ENCODE measurements at places on chromosomes 13 and 19.

DNA sequence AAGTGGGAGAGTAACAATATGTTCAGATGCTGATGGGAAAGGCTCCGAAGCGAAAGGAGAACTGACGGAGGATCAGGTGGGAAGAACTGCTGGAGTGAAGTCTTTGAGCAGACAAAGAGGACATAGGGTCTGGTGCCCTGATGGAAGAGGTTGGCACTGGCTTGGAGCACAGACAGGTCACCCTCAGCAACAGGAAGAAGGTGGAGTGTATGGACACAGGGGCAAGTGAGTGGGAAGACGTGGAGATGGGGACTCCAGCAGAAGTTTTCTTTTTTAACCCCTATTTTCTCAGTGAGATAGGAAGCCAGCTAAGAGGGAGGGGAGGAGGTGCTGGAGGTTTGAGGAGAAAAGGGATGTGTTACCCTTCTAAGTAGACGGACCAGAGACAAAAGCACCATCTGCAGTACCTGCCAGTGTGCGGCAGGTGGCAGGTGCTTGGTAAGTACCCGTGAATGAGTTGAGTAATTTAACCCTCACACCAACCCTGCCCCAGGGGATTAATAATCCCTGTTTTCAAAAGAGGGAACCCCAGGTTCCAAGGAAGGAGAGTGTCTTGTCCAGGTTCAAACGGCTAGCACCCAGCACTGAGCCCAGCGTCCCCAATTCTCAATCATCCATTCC lies 11.2 kb downstream of the HAS1 start:
- DNase-seq: no peak

DNA sequence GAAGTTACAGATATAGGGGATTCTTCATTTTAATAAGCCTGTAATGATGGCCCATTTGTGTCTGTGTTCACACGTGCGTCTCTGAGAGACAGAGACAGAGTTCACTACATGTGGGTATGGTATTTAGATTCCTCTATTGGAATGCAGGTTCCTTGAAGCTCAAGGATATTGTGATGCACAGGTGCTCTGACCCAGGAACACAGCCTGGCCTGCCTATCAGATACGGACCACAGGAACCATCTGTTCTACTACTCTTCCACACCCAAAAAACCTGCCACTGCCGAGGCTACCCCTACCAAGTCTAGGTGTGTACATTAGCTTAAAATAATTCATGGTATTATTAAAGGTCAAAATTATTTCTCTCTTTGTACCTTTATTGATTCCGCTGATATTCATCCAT lies 289.2 kb downstream of the ATP8A2 start:
- DNase-seq: no peak

DNA sequence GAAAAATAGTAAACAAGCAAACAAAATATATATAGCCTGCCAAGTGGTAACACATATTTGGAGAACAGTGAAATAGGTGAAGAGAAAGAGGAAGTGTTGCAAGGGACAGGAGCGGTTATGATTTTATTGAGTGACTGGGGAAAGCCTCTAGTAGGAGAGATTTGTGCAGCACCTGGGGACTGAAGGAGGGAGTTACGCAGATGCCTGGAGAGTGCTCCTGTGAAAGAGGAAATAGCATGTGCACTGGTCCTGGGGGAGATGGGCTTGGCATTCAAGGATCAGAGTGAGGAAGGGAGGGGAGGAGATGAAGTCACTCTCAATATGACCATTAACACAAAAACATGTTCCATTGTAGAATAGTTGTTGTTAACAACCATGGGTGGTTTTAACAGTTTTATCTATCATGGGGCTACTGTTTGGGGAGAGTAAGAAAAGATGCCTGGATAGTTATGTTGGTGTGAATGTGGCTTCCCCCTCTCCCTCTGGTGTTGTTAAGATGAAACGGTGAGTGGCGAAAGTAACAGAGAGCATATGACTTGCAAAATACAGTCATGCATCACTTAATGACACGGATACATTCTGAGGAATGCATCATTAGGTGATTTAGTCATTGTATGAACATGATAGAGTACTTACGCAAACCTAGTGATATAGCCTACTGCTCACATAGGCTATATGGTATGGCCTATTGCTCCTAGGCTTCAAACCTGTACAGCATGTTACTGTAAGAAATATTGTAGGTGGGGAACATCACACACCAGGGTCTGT lies 251.7 kb upstream of the ARGLU1 start:
- DNase-seq: no peak

DNA sequence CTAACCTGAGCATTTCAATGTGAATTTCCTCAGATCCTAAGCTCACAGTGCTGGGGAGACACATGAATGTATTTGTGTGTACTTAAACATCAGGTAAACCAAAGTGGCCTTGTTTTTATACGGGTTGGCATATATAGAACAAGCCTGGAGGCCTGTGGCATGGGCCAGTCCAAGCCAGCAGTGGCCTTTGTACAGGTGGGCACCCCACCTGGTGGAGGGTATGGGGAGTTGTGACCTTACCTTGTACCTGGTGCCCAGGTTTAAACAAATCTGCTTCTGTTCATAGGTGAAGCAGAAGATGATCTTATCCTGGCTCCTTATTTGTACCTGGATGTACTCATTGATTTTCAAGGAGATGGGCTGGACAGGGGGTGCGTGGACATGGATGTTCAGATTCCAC lies 71.0 kb downstream of the ERICH6B start:
- no peak for DNase-seq

DNA sequence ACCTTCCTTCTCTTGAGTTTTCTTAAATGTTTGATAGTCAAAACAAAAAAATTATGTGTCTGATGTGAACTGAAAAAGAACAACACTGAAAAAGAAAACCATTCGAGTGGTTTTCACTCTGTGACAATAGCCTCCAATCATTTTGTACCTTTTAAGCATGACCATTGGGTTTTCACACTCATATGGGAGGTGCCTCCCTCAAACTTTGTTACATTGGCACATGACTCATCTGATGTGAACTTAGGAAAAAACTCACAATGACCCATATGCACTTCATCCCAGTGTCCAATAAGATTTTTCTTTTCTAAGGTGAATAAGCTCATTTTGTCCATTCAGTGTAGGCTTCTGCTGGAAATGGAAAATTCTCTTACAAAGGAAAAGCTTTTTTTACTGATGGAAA lies 66.6 kb upstream of the XPO4 start:
- no peak for DNase-seq

DNA sequence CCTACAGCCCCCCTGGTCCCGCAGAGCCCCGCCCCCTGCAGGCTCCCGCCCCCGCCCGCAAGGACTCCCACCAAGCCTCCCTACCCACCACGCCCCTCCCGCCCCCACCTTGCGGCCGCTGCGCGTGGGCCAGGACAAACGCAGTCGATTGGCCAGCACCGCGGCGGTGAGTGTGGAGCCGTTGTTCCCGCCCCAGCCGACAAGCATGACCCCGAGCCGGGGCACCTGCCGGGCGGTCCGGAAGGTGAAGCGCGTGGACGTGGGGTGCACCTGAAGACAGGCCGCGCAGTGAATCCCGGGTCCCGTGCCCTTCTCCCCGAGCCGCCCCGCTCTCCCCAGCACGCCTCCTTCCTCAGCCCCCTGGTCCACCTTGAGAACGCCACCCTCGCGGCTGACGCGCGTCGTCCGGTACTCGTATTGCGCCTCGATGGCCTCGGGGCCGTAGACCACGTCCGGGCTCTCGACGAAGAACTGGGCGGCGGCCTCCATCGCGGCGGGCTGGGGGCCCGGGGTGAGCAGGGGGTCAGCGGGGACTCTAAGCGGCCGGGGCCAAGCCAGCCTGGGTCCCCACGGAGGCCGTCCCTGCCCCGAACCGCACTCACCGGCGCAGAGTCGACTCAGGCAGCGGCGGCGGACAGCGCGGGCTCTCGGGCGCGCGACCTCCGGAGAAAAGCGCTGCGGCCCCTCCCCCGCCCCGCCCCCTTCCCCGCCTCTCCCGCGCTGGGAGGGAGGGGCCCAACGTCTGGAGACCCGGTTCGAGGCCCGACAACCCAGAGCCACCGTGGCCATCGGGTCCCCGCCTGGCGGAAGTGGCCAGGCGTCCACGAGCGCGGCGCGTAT lies at the start of gene ISYNA1:
ISYNA1 (minus strand) TSS at position 643 of the 840 bp plus-strand sequence; CDS start at position 489, 154 bp downstream.
- DNase-seq: no peak

GRCh38 chr19:12064590-12065538 lies at the start of gene ZNF844:
Gene ZNF844 (plus strand): TSS chr19:12064731. CDS start chr19:12064874, 143 bp downstream.
- peak; percentile 42 for DNase-seq

- DNase-seq: no peak
Observed at GRCh38 chr13:36857253-36857652, 38.2 kb downstream of the RFXAP start.

DNA sequence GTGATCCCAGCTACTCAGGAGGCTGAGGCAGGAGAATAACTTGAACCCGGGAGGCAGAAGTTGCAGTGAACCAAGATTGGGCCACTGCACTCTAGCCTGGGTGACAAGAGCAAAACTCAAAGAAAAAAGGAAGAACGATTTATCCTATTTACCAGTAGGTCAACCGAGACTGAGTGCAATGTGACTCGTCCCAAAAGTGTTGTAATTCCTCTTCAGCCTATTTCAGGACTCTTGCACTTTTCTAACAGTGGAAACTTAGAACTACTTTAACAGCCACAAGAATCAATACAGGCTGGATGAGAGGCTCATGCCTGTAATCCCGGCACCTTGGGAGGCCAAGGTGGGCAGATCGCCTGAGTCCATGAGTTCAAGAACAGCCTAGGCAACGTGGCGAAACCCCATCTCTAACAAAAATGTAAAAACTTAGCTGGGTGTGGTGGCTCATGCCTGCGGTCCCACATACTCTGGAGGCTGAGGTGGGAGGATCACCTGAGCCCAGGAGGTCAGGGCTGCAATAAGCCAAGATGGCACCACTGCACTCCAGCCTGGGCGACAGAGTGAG lies 4.3 kb upstream of the NR1H2 start:
- no peak for DNase-seq

DNA sequence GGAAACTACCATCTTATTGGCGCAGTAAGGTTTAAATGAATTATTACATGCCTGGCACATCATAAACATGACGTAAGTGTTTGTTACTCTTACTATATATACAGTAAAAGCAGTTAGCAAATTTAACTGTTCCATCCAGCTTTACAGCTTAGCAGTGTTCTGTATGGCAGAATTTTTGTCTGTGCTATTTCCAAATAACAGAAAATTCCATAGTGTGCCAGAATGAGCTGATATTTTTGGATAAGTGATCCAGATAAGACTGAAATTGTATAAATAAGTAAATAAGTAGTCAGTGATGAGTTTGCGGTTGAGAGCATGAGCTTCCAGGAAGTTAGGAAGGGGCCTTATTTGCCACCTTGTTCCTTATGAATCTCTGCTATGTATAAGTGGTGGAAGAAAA lies 236.5 kb upstream of the SLC10A2 start:
- DNase-seq: no peak

- no peak for DNase-seq
Observed at GRCh38 chr13:51862957-51863356, 1.2 kb downstream of the CCDC70 start.

- DNase-seq: no peak
Observed at GRCh38 chr13:113116206-113116800, 6.3 kb upstream of the F10 start.

Data from cortex of kidney (tissue), 1 donor.